ENCODE measurements at places on chromosomes 12 and 14.

DNA sequence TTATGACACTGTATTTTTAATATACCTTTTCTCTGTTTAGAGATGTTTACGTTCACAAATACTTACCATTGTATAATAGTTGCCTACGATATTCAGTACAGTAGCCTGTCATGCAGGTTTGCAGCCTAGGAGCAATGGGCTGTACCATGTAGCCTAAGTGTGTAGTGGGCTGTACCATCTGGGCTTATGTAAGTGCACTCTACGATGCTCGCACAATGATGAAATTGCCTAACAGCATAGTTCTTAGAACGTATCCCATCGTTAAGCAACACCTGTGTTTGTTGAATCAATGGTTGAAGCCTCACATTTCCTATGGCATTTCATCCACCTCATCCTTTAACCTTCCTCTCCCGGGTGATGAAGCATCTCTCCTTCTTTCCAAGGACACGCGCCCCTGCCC lies 12.5 kb upstream of the EML1 start:
- no peak for DNase-seq

- DNase-seq, result peak; percentile 92
Observed at GRCh38 chr12:53984901-53985691, at the start of gene HOXC10. Gene HOXC10 (plus strand): TSS chr12:53985146. CDS start chr12:53985260, 114 bp downstream.

DNA sequence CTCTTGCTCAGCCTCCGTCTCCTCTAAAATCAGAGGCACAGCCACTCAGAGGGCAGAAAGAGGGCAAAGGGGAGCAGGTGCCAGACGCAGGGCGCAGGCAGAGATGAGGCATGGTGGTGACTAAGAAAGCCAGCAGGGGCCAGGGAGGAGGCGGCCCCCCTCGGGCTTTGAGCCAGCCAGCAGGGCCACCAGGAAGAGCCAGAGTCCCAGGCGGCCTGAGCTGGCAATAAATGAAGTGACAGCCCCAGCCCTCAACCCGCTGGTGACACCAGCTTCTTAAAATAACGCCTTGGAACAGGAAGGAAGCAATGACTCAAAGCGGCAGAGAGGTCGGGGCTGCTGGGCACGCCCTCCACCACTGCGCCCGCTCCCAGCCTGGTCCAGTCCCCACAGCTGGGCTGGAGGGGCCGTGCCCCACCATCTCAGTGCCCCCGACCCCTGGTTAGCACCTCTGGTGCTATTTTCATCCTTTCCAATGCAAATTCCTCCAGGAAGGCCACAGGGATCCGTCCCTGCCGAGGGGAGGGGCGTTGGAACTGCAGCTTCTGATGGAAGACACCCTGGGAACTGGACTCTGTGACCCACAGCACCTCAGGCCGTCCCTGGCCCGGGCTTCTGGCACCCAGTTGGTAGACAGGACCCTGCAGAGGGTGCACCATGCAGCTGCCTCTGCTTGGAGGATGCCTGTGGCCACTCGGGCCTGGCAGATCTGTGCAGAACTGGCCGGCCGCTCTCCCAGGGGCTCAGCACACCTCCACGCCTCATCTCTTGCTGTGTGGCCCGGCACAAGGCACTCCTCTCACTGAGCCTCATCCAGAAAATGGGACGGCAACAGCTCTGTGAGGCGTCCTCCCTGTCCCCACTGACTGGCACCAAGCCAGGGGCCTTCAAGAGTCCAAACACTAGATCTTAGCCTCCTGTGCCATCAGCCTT lies 113.7 kb downstream of the NCOR2 start:
- DNase-seq, result peak; percentile 82

GRCh38 chr12:79020106-79020505 lies 155.5 kb downstream of the SYT1 start:
- DNase-seq, result no peak

DNA sequence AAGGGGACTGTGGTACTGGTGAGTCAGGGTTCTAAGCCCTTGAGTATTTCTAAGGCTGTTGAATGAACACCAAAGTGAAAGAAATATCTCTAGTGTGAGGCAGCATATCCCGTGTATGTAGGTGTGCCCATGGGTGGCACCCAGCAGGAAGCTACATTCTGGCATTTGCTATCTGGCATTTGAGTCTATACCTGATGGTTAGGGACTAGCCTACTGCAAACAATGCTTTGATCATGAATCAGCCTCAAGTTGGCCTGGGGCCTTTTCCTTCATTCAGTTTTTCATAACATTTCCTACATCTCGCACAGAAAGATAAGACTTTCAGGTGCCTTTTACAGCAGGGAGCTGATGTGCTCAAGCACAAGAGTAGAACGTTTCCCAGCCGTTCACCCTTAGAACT lies 85.7 kb upstream of the E2F7 start:
- DNase-seq, result no peak

DNA sequence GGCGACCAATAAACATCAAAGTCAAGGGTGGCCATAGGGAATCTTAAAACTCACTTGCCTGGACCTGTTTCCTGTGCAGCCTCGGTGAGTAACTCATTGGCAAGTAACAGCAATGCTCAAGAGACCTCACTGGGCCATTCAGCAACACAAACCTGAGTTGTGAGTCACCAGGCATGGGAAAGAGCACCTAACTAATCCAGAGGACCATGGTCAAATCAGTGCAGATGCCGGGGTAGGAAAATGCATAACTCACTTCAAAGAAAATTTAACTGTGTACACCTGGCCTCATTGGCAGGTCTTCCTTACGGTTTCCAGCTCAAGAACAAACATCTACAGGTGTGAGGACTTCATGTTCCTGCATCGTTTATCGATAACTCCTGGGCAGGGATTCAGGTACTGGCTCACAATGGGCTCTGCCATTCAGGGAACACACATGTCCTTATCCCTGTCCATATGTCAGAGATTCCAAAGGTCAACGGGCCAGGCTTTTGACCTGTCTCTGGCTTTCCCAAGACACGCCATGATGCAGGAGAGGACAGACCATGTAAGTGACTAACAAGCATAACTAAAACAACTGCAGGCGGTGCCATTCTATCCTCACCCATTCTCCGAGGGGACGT lies 211.8 kb downstream of the ANO2 start:
- no peak for DNase-seq

GRCh38 chr12:104544836-104545235 lies 88.1 kb downstream of the CHST11 start:
- DNase-seq, result no peak

GRCh38 chr12:19127270-19127669 lies 2.3 kb upstream of the PLEKHA5 start:
- no peak for DNase-seq

DNA sequence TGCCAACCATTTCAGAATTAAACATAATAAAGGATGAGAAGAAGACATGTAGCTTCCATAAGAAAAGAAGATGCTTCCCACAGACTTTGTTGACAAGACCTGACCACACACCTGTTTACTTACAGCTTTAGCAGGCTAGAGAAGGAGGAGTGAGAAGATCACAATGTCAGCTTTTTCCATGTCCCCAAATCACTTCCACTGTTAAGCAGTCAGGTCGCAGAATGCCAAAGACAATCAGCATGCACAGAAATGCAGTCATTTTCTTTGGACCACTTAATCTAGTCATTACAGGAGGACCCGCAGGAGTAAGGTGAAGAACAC lies 314.9 kb downstream of the SSPN start:
- DNase-seq, result no peak

DNA sequence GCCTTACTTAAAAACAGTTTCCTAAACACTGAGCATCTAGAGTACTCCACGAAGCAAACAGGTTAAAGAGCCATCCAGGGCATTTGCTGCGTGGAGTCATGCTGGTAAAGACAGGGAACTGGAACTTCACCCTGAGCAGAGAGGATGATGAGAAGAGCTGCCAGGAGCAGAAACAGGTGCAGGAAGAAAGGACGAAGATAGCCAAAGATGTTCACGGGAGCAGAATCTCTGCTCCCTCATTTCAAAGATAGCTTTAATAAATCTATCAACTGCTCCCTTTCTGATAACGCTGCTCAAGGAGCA lies 280.8 kb upstream of the FKBP4 start:
- DNase-seq, result no peak

GRCh38 chr14:99971087-99971940 lies 93.9 kb upstream of the EVL start:
- DNase-seq, result peak; percentile 94

DNA sequence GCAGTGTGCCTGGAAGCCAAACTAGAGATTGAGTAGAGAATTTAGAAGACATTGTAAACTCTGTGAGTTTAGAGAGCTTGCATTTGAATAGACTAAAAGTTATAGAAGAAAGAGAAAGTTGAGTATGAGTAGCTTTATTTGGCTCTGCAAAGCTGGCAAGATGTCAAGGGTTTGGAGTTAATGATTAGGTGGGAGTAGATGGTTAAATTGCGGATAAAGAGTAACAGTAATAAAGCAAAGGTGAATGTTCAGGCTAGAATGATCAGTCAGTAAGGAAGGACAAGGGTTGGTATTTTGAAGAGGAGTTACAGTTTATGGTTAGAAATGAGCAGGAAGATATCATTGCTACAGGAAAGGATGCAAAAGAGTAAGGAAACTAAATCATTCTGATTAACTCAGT lies 5.2 kb downstream of the PPM1A start:
- no peak for DNase-seq

GRCh38 chr12:98873776-98874175 lies 228.7 kb downstream of the APAF1 start:
- DNase-seq, result no peak

- no peak for DNase-seq
Observed at GRCh38 chr14:92513204-92513965, at the start of gene RIN3. Gene RIN3 (plus strand): TSS chr14:92513781. CDS start chr14:92513933, 152 bp downstream.

DNA sequence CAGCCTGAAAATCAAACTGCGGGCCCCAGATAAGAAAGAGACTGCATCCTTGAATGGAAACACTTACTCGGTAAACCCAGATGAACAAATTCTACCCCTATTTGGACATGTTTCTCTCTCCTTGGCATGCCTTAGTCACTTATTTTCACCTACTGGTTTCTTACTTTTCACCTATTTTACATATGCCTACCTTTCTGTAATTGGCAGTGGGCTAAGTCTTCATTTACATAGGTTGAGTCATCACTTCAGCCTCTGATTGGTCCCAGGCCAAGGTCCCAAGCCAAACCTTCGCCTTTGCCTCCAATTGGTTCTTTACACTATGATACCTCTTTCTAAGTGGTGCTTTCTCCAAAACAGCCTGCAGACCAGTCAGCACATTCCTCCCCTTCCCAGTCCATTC lies 111.3 kb downstream of the DYRK2 start:
- DNase-seq, result no peak

GRCh38 chr14:54818201-54819133 lies 84.2 kb downstream of the GCH1 start:
- no peak for DNase-seq

DNA sequence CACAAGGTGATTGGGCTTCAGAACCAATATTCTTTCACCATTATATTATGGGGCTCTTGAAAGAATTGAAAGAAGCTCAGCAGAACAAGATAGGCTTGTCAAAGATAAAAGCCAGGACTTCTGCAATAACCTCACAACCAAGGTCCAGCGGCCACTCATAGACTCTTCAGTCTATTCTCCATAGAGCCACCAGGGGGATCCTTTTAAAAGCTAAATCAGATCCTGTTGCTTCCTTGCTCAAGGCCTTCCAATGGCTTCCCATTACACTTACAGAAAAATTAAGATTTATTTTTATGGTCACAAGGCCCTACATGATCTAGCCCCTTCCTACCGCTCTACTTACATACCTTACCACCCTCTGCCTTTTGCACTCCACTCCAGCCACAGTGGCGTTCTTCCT lies 169.6 kb downstream of the C12orf42 start:
- DNase-seq, result peak; percentile 23

- DNase-seq, result peak; percentile 21
Observed at GRCh38 chr14:92556255-92556741, 42.7 kb downstream of the RIN3 start.

DNA sequence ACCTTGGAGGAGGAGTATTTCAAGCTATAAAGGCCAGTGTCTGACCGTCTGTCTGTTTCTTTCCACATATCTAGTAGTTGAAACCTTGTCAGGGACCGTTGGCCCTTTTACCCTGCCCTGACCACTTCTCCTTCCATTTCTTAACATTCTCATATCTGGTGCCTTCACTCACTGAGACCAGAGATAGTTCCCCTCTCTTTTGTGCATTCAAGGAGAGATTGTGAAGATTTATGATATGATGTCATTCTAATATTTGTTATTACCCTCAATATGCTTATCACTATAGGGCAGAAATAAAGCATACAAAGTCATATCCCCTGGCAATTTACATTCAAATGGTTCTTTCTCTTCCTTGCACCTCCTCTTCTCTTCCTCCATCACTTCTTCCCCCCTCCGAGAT lies 83.3 kb downstream of the PLXNC1 start:
- DNase-seq, result no peak
